Suppressor macrophage treated with lipopolysaccharide for 4 hours (primary cell): ENCODE measurements at places on chromosomes 6 and 20.

GRCh38 chr6:32167761-32168262 lies 3.4 kb downstream of the EGFL8 start:
- no peak for DNase-seq

DNA sequence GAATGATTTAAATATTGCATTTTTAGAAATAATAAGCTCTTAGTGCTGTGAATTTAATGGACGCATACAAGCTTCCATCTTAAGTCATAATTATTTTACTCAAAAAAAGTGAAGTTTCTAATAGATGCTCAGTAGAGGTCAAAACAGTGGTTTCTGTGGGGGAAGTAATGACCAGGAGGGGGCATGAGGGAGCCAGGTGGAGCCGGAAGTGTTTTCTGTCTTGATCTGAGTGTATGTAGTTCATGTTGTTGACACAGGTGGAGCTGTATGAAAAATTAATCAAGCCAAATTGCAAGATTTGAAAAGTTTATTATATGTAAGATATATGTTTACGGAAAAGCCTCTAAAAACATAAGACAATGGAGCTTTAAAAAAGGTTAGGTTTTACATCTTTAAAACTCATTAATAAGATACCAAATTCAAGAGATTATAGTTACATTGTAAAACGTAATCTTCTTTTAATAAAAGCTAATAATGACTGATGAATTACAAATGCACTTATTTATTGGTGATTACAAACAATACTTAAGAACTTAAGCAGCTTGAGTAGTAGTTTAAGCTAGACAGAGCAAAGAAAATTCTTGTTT lies 68.0 kb downstream of the PLAGL1 start:
- DNase-seq = peak; percentile 27

- no peak for DNase-seq
Measured at GRCh38 chr6:36610956-36611336, 16.8 kb downstream of the SRSF3 start.

GRCh38 chr6:28543651-28544610 lies 18.2 kb downstream of the GPX5 start:
- no peak for DNase-seq

DNA sequence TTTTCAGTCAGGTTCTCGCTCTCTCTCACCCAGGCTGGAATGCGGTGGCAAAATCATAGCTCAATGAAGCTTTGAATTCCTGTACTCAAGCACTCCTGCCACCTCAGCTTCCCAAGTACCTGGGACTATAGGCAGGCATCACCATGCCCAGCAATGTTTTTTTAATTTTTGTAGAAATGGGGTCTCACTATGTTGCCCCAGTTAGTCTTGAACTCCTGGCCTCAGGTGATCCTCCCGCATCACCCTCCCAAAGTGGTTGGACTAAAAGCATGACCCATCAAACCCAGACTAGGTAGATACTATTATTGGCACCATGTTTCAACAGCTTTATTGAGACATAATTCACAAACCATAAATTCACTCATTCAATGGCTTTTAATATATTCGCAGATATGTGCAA lies 72.7 kb upstream of the RUNX2 start:
- no peak for DNase-seq

DNA sequence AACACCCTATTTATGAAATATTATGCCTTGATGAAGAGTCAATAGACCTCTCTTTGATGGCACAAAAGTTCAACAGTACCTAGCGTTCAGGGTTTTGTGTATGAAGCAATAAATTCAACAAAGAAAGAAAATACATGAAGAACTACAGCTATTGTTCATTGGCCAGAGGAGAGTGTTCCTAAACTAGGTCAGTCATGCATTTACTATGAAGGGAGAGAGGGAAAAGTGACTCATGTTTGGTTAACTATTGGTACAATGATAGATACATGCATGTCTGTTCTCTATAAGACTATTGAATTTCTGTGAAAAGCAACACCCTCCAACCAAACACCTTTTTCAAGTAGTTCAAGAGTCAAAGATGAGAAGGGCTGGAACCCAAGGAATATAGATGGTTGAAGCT lies 50.7 kb downstream of the CLIC5 start:
- no peak for DNase-seq

- no peak for DNase-seq
Measured at GRCh38 chr6:148765898-148766808, 19.3 kb downstream of the UST start.

DNA sequence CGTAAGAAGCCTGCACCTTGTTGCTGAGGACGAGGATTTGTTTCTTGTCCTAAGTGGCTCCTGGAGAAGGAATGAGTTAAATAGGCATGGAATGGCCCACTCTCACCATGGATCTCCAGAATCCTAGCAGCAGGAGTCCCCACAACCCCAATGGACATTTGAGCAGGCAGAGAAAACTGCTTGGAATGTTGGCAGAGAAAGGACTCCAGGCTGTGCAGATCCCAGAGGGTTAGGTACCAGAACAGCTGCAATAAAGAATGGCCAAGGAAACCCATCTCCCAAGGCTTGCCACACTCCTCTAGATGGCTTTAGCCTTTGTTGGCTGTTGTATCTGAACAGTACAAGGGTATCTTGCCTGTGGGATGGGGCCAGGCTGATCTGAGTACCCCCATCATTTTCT lies 1415.7 kb upstream of the ADGRB3 start:
- no peak for DNase-seq

- peak; percentile 13 for DNase-seq
Measured at GRCh38 chr6:100719883-100720682, 161.0 kb downstream of the ASCC3 start.

- DNase-seq = no peak
Measured at GRCh38 chr6:121260651-121261102, 73.6 kb downstream of the TBC1D32 start.

DNA sequence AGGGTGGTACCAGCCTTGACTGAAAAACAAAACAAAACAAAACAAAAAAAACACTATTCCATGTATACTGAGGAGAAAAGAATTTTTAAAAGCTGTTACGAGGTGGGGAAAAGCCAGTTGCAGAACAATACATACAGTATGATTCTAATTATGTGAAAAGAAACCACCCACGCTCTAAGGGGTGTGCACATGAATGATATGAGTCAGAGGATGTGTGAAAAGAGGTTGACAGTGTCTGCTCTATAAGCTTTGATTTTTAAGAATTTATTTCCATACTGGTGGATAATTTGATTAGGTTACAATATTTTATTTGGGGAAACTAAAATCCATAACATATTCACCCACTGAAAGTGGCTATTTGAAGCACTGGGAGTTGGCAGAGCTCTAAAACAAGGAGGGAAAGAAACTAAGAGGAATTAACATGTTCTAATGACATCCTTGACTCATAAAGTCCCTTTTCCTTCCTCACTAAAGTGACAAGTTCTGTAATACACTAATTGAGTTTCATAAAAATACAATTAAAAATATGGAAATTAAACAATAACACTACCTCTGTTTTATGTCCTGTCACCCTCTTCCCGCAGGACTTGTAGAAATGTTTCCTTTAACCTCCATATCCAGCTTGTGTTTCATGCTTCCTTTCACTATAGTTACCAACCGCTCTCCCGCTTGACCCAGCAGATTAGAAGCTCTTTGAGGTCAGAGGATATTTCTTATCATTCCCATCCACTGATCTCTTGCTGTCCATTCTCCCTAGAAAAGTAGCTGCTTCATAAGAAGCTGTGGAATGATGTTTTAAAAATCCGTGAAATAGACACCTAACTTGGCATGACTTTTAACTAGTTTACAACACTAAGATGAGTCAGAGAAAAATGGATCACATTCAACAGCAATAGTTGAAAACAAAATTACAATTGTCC lies 118.6 kb upstream of the CCDC28A start:
- DNase-seq = peak; percentile 73

- DNase-seq = no peak
Measured at GRCh38 chr6:25476126-25476525, 175.9 kb upstream of the SCGN start.

DNA sequence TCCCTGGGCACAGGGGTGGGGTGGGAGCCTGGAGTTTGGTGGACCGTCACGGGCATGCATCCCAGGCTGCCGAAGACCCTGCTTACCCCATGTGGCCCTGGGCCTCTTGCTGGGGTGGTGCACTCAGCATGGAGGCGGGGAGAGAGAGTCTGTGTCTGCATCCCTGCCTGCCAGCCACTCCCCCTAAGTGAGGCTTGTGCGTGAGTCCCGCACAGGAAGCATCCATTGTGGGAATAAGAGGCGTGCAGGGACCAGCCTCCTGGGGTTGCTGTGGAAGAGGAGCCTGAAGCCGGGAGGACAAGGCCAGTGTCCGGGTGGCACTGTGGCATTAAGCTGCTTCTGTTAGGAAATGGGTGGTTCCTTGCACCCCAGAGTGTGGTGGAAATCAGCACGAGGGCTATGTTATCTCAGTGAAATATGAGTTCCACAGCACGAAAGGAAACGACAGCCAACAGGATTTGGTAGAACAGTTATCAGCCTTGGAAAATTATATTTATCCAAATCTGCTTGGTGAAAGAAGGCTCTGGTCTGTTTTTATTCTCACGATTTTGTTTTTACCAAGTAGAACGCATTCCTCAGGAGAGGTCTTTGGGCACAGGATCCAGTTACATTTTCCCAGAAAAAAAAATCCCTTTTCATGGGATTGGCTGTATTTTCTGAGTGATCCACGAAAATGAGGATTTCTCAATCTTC lies 35.7 kb downstream of the CDH4 start:
- no peak for DNase-seq

DNA sequence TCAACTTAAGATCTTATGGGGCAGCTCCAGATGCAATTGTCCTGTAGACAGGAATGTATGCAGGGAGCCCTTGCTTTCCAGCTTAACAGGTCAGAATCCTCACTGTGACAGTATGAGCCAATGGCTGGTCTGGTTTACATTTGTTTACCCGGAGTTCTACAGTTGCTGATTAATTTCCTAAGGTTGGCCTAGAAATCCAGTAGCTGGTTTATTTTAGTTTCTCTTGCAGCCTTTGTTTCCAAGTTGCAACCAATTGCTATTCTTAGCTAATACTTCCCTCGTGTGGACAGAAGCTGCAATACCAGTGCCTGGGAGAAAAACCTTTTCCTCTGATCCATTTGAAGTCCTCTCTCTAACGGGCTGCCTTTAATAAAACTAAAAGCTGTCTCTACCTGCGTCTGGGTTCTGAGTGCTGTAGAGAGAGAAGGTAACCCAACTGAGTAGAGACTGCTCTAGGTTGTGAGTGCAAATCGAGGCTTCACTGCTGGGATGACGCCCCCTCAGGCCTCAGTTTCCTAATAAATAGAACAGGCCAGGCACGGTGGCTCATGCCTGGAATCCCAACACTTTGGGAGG lies 45.9 kb downstream of the ZNF217 start:
- peak; percentile 64 for DNase-seq

- DNase-seq = no peak
Measured at GRCh38 chr6:109034526-109034925, 60.1 kb downstream of the SESN1 start.

GRCh38 chr6:155959898-155960495 lies 504.4 kb upstream of the NOX3 start:
- no peak for DNase-seq

GRCh38 chr6:137827411-137827940 lies 39.6 kb upstream of the TNFAIP3 start:
- no peak for DNase-seq

- DNase-seq = peak; percentile 20
Measured at GRCh38 chr20:24836661-24837299, 112.3 kb upstream of the CST7 start.
